ENCODE measurements at places on chromosomes 2 and 18.

GRCh38 chr2:33268246-33268831 is 208.1 kb upstream of the RASGRP3 start:
- DNase-seq = no peak

- no peak for DNase-seq
These were observed 112.8 kb upstream of the SLC39A10 start for GRCh38 chr2:195543902-195544894.

GRCh38 chr2:231634951-231635875 is 42.5 kb downstream of the TEX44 start:
- DNase-seq = no peak

GRCh38 chr2:237549643-237550415 is 16.5 kb upstream of the PRLH start:
- no peak for DNase-seq

DNA sequence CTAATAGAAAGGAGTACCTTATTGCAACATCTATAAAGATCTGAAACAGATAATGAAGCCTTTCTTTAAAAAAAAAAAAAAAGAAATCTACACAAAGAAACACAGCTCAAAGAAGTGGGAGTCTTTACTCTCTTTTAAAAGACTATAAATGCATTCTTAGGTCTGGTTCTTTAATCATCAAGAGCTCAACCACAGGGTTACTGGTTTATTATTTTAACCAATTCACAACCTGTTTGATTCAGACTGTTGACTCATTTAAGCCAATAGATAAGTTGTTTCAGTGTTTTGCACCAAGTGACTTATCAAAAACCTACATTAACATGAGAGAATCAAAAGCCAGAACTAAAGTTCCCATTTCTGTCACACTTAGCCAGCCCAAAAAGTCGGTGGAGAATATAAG is 93.1 kb downstream of the TCF4 start:
- DNase-seq = no peak

DNA sequence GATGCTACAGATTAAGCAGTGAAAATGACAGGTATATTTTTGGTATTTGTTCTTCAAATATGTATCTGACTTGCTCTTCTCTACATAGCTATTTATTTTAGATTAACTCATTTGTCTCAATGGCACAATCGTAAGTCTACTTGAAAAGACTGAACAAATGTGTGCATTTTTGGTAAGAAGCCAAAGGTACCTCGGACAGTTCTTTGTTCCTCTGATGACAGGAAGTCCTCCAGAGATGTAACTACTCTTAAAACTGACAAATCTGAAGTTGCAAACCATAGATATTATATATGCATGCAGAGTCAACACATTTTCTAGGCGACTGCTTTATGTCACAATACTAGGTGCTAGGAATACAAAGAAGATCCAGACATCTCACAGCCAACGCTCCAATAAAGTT is 36.7 kb downstream of the NDUFAF7 start:
- DNase-seq = no peak

- no peak for DNase-seq
These were observed 47.8 kb upstream of the RHOB start for GRCh38 chr2:20398956-20399567.

DNA sequence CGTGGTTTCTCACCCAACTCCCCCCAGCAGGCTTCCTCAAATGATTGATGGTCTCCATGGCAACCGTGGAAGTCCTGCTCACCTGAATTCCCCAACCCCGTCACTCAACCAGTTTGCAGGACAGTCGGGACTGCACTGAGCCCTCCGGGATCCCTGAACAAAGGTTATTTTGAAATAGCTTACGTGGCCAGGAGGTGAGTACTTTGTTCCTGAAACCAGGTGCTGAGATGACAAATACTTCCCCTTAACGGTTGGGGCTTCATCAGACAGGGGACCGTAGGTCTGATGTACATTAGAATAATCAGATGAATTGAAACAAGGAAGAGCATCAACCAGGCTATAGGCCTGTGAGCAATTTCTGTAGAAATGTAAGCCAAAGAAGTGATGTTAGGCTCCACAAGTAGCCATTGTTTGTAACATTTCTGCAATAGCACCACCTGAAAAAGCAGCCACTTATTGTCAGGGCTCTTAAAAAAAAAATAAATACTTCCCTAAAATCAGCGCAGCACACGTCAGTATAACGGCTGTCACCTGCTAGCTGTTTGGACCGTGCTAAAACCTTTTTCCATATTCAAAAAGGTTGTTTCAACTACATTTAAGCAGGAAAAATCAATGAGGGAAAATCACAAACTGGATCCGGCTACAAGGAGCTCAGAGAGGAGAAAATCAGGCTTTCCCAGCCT is 206.4 kb upstream of the ID2 start:
- DNase-seq = no peak

DNA sequence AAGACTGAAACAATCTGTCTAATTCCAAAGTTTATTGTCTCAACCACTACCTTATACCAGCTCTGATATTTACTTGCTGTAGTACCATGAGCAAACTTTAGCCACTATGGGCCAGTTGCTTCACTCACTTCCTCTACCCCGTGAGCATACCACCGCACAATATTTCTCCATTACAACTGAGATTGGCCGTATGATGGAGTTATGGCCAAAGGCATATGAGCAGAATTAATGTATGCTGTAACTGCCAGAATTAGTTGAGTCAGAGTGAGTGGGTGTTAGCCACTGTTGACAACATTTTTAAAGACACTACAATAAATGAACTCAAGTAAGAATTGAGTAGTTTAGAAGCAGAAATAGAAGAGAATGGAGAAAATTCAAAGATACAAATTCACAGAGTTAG is 69.7 kb downstream of the LRATD1 start:
- no peak for DNase-seq

DNA sequence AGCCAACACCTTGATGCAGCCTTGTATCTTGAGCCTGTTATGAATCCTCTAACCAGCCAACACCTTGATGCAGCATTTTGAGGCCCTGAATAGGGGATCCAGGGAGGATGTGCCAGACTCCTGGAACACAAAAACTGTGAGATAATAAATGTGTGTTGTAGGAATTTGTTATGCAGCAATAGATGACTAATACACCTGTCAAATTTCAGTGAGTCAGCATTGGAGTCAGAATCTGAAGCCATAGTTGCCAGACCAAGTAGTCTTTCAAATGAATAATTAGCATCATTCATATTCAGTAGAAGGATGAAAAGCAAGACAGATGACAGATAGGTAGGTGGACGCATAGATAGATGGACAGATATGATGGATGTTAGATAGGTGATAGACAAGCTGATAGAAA is 942.5 kb upstream of the SLC39A10 start:
- no peak for DNase-seq

GRCh38 chr18:31399306-31400032 is 22.9 kb downstream of the DSG4 start:
- no peak for DNase-seq

- no peak for DNase-seq
These were observed 595.4 kb downstream of the NYAP2 start for GRCh38 chr2:225994748-225995405.

- DNase-seq = no peak
These were observed 53.6 kb upstream of the ITGA6 start for GRCh38 chr2:172373766-172374165.

GRCh38 chr2:190641469-190641868 is 7.4 kb upstream of the NAB1 start:
- DNase-seq = no peak

GRCh38 chr2:36147670-36148390 is 207.7 kb upstream of the CRIM1 start:
- no peak for DNase-seq

GRCh38 chr2:48883661-48884060 is 128.1 kb upstream of the LHCGR start:
- DNase-seq = no peak

- no peak for DNase-seq
These were observed 54.8 kb upstream of the KLHL29 start for GRCh38 chr2:23330214-23330613.

DNA sequence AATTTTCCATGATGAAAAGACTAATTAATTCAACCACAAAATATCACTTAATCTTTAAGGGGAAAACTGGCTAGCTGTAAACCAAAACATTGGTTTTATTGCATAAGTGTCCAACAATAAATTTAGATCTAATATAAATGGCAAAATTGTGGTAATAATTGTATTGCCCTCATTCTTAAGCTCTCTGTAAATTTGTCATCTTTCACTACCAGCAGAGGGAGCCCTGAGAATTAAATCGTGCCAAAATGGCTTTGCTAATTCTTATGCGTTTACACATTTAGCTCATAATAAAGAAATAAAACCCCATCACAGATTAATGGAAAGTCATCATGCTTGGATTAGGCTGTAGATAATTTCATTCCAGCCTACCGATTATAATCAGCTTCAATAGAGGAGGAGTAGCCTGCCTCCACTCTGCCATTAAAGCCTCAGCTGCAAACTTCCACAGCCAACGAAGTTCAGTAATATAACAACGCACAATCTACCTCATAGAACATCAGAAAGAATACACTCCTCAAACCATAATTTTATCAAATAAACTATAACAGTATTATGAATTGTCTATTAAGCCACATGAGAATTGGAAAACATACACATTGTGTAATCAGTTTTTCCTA is 70.0 kb upstream of the ATP5MC3 start:
- no peak for DNase-seq

DNA sequence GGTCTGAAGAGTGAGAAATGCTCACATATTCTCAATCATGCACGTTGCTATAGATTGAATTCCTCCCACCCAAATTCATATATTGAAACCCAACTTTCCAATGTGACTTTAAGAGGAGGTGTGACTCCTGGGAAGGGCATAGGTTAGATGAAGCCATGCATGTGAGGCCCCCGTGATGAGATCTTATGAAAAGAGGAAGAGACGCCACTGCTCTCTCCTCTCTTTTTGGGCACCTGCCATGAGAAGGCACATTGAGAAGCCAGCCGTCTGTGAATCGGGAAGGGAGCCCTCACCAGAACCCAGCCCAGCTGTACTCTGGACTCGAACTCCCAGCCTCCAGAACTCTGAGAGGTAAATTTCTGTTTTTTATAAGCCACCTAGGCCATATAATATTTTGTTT is 842.6 kb upstream of the SALL3 start:
- DNase-seq = no peak

GRCh38 chr2:39642051-39642718 is 23.5 kb upstream of the TMEM178A start:
- no peak for DNase-seq

DNA sequence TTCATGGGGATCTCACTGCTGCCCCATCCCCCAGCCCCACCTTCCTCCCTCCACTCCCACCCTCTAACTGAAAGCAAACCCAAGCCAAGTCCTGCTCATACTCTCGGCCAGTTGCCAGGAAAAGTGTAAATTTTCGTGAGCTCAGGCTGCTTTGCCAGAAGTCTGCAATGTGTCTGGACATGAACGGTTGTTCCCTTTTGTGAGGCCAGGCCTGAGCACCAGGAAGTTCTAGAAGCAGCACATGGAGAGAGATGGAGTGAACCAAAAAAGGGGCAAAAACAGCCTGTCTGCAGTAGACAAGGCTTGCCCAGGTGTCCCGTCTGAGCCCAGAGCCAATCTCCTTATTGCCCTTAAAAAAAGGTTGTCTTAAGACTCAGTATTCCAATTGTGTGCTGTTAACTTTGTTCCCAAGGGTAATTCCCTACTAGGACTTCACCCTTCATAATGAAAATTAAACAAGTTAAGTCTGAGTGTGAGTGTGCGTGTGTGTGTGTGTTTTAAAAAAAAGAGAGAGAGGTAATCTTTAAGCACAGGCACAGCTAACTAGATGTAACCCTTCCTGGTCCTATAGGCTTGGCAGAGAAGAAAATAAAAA is 247.1 kb downstream of the BCL11A start:
- no peak for DNase-seq

DNA sequence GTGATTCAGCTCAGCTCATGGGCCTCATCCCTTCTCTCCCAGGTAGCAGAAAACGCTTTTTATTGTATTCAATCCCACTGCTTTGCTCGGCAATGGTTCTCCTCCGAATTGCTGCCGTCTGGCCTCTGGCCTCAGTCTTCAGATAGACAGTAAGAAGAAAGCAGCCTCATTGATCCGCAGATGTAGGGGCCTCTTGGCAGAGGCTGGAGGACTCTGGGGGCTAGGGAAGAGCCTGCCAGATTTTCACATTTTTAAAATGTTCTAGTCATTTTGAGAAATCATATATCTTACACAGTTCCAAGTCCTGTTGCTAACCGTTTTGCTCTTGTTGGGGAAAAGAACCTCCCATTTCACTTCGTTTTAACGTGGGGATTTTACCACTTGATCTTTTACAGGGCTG is 123.3 kb downstream of the RNF144A start:
- DNase-seq = no peak

DNA sequence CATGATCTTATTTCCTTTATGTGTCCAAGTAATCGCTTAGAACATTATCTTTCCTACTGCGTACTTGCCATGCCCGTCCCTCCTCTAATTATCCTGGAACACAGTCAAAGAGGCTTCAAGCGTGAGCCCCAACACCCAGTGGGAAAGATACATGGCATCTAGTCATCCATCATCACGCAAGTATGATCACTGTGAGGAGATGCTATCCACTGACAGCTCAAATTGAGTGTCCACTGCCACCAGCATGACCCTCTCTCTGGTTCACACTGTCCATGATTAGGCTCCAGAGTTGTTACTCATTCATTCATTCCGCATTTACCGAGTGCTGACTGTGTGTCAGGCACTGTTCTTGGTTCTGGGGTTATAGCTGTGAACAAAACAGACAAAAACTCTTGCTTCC is 124.6 kb downstream of the COPS8 start:
- no peak for DNase-seq

DNA sequence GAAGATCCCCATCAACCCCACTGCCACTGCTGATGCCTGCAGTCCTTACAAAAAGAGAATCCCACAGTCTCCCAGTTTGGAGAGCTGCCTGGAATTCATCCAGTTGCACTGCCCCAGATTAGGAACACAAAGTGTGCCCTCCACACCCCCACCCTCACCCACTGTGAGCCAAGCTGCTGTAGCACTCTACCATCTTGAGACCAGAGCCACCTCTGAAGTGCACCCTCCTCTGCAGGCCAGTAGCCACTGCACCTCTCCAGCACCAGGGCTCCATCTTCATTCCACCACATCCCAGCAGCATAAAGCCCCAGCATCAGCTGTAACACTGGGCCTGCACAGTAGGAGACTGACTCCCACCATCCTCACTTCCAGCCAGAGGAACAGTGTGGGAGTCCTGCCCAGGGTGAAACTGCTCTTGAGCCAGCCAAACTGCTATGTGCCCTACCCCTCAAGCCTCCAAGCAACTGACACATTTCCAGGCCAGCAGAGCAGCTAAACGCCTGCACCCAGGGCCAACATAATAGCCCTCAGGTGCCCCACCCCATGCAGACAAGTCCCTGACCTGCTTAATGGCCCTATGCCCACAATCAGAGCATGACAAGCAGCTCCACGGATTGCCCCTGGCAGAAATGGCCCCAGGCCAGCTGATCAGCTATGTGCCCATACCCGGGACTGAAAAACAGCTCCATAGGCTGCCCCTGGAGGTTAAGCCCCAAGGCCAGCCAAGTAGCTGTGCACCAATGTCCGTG is 206.0 kb downstream of the ATAD2B start:
- no peak for DNase-seq

Data from activated CD4-positive, alpha-beta T cell treated with anti-CD3 and anti-CD28 coated beads, Interleukin-2, amount 50 U/mL, for 48 hours (primary cell).